Kidney tubule cell (primary cell): ENCODE measurements at places on chromosomes 1 and 21.
A peak's percentile ranks its signal among the peaks of the same experiment; 100 is the strongest.

DNA sequence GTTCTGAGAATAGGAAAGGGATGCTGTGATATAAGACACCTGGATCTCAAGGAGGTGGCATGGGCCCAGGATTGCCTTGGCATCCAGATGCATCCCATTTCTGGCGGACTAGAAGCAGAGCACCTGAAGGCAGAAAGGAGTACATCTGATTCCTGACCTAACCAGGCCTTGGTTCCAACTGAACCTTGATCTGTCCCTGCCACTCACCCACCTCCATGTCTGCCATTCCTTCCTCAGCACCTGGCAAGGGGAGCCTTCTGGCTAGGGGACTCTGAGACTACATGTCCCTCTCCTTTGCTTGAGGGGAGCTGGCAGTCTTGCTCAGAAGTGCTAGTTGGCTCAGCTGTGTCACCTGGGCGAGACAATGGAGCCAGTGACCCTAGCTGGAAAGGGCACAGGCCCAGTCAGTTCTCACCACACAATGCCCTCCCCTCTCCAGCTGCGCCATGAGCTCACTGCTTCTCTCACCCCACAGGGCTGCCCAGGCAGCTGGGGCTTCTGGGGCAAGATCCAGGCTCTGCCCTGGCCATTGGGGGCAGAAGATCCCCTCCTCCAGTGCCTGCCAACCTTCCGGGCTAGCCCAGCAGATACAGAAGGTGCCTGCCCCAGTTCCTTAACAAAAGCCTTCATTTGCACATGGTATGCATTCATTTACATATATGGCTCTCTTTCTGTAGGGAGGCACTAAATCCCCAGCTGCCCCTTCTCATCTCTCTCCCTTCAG, 2.9 kb downstream of the IGSF8 start:
- DNase-seq = no peak

GRCh38 chr1:197356723-197357533, 88.9 kb downstream of the CRB1 start:
- DNase-seq = peak; percentile 75

GRCh38 chr1:238018214-238018613, 127.5 kb upstream of the ZP4 start:
- no peak for DNase-seq

- no peak for DNase-seq
Measured at GRCh38 chr1:30962609-30963508, 54.3 kb upstream of the SDC3 start.

GRCh38 chr1:113991467-113991997, 12.3 kb downstream of the OLFML3 start:
- DNase-seq = no peak

GRCh38 chr1:235864931-235865525, 1.7 kb downstream of the LYST start:
- DNase-seq = peak; percentile 13

- DNase-seq = no peak
Measured at GRCh38 chr1:90989990-90990389, 31.8 kb downstream of the ZNF644 start.

- DNase-seq = peak; percentile 100
Measured at GRCh38 chr1:58618303-58618702, 41.3 kb upstream of the TACSTD2 start.

DNA sequence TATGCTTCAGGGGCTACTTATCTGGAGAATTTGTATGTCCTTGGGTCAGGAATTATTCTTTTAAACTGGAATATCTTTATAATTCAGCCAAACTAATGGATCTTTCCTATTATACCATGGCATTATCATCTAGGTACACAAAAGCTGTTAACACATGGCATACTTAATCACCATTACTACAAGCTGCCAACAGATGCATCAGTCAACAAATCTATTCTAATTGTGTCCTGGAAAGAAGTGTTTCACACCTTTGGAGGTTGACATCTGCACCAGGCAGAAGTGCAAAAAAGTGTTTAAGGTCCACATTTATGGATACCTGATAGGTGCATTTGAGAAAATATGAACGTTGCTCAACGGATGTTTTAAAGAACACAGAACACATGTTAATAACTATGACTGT, 470.2 kb upstream of the ADGRL2 start:
- DNase-seq = no peak

GRCh38 chr1:147771226-147772125, 11.1 kb upstream of the GJA5 start:
- peak; percentile 80 for DNase-seq

DNA sequence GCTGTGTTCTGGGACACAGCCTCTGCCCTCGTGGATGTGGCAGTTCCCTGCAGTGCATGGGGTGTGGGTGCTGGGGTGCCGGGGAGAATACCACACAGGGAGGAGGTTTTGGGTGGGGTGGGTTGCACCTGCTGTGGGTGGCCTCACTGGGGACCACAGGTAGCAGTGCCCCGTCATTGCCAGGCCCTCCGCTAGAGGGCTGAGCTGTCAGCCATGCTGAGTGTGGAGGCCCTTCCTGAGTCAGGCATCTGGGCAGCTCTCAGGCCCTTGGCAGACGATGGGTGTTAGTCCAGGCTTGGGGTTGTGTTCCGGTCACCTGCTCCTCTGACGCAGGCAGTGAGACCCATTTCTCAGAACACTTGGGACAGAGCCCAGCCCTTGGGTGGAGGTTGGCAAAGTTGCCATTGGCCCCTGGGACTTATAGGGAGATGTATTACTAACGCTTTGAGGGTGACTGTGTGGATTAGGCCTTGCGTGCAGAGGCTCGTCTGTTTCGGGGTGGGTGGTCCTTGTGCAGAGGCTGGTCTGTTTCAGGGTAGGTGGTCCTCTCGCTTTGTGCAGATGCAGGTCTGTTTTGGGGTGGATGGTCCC, 23.9 kb downstream of the PCNT start:
- no peak for DNase-seq

GRCh38 chr1:225431081-225431863, 3.4 kb upstream of the LBR start:
- no peak for DNase-seq

- no peak for DNase-seq
Measured at GRCh38 chr1:91891969-91892368, 6.0 kb upstream of the TGFBR3 start.

DNA sequence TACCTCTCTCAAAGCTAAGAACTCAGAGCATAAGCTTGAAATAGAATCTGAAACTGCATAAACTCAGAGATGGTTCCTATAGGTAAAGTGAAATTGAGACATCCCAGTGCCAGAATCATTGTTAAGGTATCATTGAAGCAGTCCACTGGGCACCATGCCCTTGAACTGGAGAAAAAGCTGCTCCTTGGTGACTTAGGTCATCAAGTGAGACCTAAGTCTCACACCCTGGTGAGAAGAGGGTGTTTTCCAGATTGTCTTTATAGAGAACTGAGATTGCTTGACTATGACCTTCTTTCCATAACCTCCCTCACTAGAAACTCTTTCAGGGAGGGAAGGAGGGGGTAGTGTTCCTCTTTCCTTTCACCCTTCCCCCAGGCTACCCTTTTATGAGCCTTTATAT, 9.4 kb upstream of the ATP6V1G3 start:
- no peak for DNase-seq

- DNase-seq = peak; percentile 45
Measured at GRCh38 chr1:115665319-115666096, 23.7 kb downstream of the VANGL1 start.

DNA sequence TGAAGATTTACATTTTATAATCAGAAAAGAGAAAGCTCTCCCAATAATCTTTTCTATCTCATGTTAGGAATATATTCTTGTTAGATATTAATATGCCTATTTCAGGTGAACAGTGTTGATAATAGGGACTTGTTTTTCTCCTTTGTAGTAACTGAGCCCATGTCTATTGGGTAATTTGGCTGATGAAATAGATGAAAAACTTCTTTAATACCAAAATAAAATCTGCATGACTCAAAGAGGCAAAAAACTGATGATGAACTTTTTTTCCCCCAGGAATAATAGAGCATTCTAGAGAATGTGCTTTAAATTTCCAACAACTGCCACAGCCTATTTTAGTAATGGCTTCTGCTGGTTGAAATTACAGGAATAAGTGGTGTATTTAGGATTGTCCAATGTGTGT, 178.9 kb upstream of the GREM2 start:
- DNase-seq = no peak

DNA sequence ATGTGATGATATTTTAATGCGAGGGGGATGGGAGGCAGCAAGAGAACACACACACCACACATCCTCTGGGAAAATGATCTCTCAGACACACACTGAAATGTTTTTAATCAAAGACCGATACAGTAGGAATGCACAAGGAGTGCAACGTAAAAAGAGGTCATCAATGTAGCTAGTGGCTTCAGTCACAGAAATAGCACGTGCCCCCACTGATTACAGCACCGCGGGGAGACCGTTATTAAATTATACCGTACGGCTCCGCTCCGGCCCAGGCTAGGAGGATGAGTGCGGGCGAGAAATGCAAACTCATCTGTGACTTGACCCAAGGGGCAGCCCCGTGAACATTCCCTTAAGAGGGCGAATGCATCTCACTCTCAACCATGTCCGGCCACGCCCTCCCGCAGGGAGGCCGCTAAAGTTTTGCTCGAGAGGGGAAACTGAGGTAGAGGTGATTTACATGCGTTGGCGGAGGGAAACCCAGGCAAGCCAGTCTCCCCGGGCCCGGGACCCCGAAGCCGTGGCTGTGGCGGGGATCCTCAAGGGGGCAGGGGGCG, 552 bp downstream of the UBR4 start:
- peak; percentile 47 for DNase-seq

- no peak for DNase-seq
Measured at GRCh38 chr1:107100331-107100984, 40.4 kb upstream of the NTNG1 start.

DNA sequence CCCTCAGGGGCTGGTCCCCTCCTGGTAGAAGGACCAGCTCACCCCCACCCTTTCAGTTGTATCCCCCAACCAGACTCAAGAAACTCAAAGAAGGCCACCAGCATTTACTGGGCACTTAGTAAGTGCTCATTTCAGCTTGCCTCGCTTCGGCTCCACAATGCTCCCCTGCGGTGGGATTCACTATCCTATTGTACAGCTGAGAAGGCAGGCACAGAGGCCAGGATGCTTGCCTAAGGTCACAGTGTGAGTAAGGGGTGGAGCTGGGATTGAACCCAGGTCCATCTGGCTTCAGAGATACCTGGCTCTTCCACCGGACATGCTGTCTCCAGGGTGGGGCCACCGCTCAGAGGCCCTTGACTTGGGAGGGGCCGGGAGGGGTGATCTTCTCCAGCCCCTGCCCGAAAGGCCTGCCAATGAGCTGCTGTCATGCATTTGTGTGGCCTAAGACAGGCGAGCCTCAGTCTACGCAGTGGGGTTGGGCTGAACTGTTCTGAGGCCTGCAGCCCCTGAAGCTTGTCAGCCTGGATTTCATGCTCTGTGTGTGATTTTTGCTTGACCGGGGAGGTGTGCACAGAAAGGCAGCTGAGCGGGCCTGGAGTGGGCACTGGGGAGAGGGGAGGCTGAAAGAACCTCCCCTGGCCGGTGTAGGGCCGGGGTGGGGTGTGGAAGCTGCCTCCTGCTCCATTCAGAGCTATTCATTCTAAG, 48.1 kb downstream of the DMRTB1 start:
- DNase-seq = no peak

GRCh38 chr1:76759950-76760349, 107.3 kb upstream of the ST6GALNAC5 start:
- peak; percentile 96 for DNase-seq

- no peak for DNase-seq
Measured at GRCh38 chr1:159300146-159300545, 2.0 kb upstream of the FCER1A start.

DNA sequence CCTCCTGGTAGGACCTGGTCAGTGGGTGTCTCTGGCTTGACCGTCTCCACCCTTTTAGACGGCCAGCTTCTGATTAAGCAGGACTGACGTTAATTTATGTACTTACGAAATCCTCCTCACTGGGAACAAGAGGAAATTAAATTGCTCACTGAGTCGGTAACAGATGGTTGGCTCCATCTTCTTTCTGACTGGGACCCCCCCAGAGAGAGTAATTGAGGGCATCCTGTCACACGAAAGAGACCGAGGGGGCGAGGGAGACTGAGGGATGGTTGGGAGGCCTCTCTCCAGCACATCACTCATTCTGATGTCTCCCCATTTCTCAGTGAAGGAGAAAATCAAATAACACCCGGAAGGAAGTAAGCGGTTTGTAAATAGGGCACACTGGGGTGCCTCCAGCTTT, 104.8 kb downstream of the OMA1 start:
- no peak for DNase-seq

- DNase-seq = no peak
Measured at GRCh38 chr1:109454497-109455133, 11.7 kb upstream of the SYPL2 start.

DNA sequence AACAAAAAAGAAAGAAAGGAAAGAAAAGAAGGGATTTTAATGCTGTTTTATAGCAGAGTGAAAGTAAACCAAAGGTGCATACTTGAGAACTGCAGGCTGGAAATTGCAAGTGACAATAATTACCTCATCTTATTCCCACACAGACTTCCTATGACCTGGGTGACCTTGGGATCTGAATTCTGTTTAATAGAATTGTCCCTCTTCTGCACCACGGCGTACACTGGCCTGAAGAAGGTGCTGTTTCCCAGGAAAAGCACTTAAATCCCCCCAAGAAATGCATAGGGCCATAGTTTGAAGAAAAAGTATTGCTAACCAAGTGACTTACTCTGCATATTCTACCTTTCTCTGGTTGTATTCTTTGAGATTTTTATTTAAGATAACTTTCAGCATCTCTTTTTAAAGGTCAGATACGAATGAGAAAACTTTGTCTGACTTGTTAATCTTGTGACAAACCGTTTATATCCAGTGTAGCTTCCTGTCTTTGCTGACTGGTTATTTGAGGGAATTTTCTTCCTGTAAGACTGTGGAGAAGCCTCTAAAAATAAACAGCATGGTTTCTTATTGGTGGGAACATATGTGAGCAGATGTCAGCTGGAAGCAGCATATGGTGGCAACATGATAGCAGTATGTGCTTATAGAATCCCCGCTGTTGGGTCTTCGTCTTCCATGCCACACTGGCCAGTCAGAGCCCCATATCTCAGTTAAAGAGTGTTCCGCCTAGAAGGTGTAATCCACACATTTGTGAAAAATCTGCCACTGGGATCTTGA, 16.3 kb downstream of the TGFB2 start:
- DNase-seq = peak; percentile 42

DNA sequence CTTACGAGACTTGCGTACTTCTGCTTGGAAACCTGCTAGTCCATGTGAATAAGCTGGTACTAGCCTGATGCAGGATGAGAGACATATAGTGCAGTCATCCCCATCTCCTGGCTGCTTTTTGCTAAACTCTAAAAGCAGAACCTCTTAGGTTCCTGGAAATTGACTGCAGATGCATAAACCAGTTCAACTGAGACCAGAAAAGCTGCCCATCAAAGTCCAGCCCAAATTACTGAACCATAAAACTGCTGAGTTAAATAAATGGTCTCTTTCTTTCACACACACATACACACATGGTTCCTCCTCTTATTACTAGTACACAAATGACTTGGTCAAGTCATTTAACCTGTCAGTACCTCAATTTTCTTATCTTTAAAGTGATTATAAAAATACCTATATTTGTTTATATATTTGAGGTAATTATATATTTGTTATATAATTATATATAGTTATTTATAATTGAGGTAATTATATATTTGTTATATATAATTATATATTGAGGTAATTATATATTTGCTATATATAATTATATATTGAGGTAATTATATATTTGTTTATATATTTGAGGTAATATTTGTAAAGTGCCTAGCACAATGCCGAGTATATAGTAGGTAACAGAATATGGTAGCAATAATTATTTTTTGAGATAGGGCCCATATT, 25.2 kb upstream of the RABGAP1L start:
- DNase-seq = no peak

GRCh38 chr1:94339206-94339927, 78.8 kb upstream of the ABCD3 start:
- DNase-seq = no peak
